ENCODE measurements at places on chromosomes 11 and 22. TPM values are rescaled to one million over a fixed set of nuclear protein-coding genes. Genes with fewer than 3 reads are reported as not detected.

PGR gene
- 3.0 TPM for total RNA-seq

GRCh38 chr22:43277987-43278601 lies 65.1 kb downstream of the SCUBE1 start:
- DNase-seq = no peak
- peaks cover 5% of the 10 kb centered on the region for H3K4me1 ChIP-seq
- no peaks in the 10 kb centered on the region for H3K27me3 ChIP-seq
- no peaks in the 10 kb centered on the region for H3K36me3 ChIP-seq

DNA sequence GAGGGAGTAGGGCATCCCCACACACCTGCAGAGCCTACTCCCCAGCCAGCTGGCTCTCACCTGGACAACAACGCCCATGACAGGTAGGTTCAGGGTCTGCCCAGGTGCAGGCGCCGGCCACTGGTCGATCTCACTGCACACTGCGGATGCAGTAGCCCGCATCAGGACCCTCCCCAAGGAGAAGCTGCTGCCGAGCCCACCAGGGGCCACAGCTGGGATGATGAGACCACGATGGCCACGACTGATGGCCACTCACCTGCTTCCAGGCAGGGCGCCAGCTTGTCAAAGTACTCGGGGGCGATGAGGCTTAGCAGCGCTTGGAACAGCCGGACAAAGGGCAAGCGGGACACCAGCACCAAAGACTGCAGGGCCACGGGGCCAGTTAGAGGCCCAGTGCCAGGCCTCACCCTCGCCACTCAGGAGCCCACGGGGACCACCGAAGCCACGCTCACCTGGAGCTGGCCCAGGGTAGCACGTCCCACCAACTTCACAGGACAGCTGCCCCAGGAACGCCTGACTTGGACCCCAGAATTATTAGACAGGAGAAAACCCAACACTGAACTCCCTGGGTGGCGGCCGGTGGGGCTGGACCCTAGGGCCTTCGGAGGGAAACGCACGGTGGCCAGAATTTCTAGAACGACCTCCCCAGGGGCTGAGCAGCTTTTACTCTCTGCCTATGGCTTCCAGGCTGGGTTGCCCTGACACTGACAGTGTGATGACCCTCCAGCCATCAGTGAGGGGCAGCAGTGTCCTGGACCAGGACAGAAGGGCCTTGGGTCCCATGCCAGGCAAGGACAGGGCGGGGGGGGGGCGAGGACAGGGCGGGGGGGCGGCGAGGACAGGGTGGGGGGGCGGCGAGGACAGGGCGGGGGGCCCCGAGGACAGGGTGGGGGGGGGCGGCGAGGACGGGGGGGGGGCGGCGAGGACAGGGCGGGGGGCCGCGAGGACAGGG lies 8.9 kb upstream of the PLXNB2 start:
- peaks cover 14% of the 10 kb centered on the region for H3K4me1 ChIP-seq
- no peak overlapping the region for H3K27ac ChIP-seq
- H3K27me3 ChIP-seq = no peaks in the 10 kb centered on the region

SCN3B gene
- total RNA-seq = 3.2 TPM

GRCh38 chr22:35306350-35306967 lies 6.8 kb downstream of the TOM1 start:
- H3K27ac ChIP-seq = no peak overlapping the region
- H3K4me3 ChIP-seq = no peak overlapping the region
- no peaks in the 10 kb centered on the region for H3K27me3 ChIP-seq
- DNase-seq = peak; percentile 19
- peaks cover 12% of the 10 kb centered on the region for H3K36me3 ChIP-seq
- H3K4me1 ChIP-seq = peaks cover 42% of the 10 kb centered on the region

- peak overlapping the region; percentile 88 for H3K27ac ChIP-seq
- H3K36me3 ChIP-seq = no peaks in the 10 kb centered on the region
- peak; percentile 82 for DNase-seq
- no peaks in the 10 kb centered on the region for H3K27me3 ChIP-seq
- H3K4me1 ChIP-seq = peaks cover 35% of the 10 kb centered on the region
Measured at GRCh38 chr11:117097389-117098268, 599 bp downstream of the SIK3 start.

DNA sequence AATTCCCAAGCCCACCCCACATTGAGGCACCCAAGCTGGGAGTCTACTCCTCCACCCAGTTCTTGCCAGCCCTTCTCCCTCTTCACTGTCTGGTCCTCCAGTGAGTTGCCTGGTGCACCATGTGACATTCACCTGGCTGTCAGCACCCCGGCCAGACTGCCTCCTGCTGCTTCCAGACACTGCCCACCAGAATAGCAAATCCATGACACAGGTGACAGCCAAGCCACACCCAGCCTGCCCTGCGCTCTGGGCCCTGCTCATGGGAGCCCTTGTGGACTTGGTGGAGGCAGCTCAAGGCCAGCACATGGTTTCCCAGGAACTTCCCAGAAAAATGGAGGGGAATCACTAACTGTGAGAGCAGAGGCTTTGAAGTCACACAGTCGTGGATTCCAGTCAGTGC lies 96.3 kb upstream of the CSNK2A3 start:
- H3K4me1 ChIP-seq = peaks cover 18% of the 10 kb centered on the region
- no peaks in the 10 kb centered on the region for H3K27me3 ChIP-seq
- no peak for DNase-seq
- H3K36me3 ChIP-seq = no peaks in the 10 kb centered on the region
- no peak overlapping the region for H3K4me3 ChIP-seq

Measured in upper lobe of right lung (tissue), 1 donor.